ENCODE measurements at places on chromosomes 3 and 15.

DNA sequence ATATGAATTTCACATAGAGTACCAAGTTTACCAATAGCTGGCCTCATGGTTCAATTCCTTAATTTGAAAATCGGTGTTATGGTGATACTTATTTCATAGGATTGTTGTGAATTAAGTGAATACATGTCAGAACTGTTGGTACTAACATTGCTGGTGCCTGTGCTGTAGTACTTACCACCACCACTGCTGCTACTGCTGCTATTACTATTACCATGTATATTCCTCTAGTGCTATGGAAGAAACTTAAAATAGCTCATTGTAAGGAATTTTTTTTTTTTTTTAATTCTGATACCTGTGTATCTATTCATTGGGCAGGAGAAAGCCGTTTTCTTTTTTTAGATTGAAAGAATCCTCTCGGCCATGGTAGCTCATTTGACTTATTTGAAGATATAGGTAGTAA lies 3.6 kb downstream of the FYTTD1 start:
- peak; percentile 32 for DNase-seq

GRCh38 chr15:101500865-101501551 lies 11.5 kb upstream of the PCSK6 start:
- DNase-seq: no peak

GRCh38 chr3:166471074-166471767 lies 634.0 kb upstream of the BCHE start:
- no peak for DNase-seq

DNA sequence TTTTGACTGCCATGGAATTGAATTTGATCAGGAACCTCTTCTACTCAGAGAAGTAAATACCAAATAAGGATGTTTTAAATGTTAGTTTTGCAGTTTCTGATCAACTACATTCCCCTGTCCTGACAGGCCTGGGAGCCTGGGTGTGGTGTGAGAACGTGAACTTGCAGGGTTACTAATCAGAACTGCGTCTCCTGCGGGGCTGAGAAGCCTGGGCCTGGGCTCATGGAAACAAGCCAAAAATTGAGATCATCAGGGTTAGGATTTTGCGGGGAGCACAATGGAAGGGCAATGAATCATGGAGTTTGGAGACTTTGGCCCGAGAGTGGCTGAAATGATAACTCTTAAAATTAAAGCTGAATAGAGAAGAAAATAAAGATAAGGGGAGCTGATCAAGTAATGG lies 47.8 kb upstream of the C3orf70 start:
- peak; percentile 38 for DNase-seq

- DNase-seq: peak; percentile 59
Observed at GRCh38 chr3:17057321-17057720, 172.6 kb downstream of the PLCL2 start.

DNA sequence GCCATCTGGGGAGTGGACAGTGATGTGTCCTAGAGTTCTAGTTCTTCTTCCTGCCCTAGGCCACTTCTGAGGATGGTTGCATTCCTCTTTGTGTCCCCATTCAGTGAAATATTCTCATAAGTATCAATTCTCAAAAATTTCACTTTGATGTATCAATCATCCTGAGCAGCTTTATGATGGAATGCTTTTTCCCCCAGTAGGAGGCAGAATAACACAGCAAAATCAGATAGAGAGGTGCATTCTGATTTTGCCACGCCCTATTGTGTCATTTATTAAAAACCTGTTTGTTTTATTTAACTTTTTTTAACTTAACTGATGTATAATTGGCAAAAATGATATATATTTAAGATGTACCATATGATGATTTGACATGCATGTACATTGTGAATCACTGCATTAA lies 656.0 kb upstream of the GRM7 start:
- DNase-seq: no peak

DNA sequence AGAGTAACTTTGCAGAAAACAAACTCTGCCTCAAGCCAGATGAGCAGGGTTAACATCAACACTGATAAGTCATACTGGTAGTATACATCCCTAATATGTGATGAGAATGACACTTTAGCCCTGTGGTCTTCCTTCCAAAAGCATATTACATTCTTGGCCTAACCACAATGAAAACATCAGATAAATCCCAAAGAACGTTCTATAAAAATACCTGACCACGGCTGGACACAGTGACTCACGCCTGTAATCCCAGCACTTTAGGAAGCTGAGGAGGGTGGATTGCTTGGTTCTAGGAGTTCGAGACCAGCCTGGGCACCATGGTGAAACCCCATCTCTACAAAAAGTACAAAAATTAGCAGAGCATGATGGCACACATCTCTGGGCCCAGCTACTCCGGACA lies 4.7 kb downstream of the TMCC1 start:
- peak; percentile 84 for DNase-seq

DNA sequence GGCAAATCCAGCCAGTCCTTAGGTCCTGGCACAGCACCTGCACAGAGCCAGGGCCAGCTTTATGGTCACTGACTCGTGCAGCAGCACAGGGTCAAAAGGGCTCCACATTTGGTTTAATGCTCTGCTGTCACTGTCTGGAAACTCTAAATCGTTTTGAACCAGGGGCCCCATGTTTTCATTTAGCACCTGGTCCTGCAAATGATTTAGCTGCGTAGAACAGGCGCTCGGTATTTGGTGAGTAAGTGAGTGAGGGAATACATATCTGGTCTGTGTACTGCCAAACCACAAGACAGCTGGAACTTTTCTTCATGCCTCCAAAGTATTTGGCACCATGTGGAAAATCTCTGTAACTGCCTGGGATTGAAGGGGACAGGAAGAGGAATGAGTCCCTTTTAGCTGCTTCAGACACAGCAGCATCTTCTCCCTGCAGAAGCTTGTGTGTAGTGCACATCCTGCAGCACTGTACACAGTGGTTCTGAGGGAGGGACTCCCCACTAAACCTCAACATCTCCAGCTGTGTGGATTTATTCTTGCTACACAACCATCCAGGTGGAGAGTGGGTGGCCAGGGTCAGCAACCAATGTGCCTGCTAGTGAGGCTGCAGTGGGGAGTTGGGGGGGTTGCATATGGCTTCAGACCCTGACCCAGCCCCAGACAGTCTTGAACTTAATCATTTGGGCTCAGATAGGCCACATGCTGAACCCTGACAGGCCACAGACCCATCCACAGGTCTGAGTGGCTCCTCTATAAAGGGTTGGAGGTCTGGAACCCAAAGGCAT lies 1.1 kb downstream of the SH2D7 start:
- peak; percentile 92 for DNase-seq

GRCh38 chr15:49189631-49190030 lies 19.6 kb downstream of the GALK2 start:
- no peak for DNase-seq

- no peak for DNase-seq
Observed at GRCh38 chr3:197425485-197426120, 127.2 kb upstream of the DLG1 start.

Measured in hepatic stellate cell (primary cell).